ENCODE measurements at places on chromosomes 11 and 22.

DNA sequence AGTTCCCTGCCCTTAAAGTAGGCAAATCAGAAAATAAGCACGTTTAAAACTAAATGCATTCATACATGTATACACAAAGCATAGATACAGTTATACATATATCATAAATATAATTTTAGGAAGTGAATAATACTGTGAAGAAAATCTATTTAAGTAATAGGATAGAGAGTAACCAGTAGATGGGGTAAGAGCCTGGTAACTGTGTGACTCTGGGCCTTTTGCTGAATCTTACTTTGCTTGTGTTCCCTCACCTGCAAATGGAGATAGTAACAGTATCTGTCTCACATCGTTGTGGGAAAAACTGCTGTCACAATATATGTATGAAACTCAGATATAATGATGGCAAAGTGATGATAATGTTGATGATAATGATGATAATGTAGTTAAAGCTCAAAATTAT, 29.9 kb downstream of the MS4A2 start:
- DNase-seq, result no peak

DNA sequence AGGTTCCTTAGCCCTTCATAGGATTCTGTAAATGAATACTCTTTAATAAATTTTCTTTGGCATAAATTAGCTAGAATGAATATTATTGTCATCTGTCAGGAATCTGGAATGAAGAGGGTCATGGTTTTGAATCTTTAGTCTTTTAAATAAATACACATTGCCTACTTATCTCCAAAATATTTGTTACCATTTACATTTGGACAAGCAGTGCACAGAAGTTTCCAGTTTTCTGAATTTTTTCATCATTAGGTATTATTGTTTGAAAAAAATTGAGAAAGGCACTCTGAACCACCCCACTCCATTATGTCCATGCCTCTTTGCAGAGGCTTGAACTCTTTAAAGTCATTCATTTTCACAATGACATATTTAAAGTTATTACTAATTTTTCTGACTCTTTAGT, 549.0 kb upstream of the LUZP2 start:
- no peak for DNase-seq

DNA sequence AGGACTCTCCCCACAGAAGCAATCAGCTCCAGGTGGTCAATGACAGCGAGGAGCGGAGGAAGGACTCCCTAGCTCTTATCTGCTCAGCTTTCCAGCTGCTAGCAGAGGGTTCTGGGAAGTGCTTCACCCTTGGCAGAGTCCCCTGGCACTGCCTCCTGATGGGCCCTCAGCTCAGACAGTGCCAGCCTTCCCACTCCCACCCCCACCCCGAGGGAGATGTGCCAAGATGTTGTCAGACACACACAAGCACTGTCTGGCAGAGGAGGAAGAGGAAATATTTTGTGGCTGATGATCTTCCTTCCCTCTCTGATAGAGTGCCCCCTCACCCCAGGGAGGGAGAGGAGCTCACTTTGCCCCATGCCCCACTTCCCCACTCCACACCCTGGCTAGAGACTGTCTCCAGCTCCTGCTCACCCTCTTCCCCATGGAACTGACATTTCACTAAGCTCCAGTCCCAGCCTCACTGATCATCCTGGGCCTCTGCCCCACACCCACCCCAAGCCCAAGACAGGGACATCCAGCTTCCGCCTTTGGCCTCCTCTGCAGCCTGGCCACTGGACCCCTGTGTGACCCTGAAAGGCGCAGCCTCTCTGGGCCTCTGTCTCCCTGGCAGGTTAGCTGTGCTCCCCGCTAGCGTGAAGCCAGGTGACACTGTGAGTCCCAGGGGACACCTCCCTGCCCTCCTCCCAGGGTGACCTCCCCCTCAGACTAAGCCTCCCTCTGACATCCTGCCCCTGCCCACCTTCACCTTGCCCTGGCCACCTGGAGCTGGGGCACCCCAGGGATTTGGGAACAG, 44.5 kb downstream of the SLCO2B1 start:
- DNase-seq, result no peak

DNA sequence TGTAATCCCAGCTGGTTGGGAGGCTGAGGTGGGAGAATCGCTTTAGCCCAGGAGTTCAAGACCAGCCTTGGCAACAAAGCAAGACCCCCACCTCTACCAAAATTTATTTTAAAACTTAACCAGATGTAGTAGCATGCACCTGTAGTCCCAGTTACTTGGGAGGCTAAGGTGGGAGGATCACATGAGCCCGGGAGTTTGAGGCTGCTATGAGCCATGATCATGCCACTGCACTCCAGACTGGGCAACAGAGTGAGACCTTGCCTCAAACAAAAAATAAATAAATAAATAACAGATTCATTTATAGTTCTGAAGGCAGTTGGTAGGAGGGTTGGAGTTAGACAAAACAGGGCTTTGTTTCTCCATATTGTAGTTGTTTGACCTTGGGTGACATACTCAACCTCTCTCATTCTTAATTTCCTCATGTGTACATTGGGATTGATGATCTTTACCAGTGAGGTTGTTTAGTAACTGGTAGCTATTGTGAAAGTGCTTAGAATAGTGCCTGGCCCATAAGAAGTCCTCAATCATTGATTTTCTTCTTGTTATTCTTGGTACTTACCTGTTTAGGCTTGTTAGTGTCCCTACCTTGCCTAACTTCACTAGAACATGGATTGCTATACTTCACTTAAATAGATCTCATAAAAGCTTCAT, 79.1 kb downstream of the EMSY start:
- DNase-seq, result no peak

- peak; percentile 26 for DNase-seq
Measured at GRCh38 chr22:42269432-42270175, 849 bp downstream of the TCF20 start.

GRCh38 chr11:118609380-118610224, 2.2 kb downstream of the PHLDB1 start:
- DNase-seq, result no peak

GRCh38 chr11:15525582-15525981, 410.9 kb downstream of the INSC start:
- DNase-seq, result no peak

DNA sequence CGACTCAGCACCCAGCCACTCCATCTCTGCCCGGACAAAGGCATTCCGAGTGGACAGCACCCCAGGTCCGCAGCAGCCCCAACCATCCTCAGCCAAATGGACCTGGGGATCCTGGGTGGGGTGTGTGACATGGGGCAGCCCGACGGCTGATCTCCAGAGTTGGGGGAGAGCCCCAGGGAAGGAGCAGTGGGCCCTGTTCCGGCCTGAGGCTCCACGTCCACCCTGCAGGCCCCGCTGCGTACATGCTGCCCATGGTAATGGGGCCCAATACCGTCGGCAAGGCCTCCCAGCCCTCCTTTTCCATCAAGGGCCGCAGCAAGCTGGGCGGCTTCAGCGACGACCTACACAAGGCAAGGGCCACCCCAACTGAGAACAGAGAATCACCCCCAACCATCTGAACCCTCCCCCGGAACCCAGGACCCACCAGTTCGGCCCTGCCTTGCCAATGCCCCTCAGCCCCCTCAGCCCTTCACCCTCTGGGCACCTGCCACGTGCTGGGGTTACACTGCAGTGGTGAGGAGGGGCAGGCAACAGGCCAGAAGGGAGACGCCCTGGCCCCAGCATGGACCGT, 5.4 kb downstream of the SCGB1C1 start:
- no peak for DNase-seq

DNA sequence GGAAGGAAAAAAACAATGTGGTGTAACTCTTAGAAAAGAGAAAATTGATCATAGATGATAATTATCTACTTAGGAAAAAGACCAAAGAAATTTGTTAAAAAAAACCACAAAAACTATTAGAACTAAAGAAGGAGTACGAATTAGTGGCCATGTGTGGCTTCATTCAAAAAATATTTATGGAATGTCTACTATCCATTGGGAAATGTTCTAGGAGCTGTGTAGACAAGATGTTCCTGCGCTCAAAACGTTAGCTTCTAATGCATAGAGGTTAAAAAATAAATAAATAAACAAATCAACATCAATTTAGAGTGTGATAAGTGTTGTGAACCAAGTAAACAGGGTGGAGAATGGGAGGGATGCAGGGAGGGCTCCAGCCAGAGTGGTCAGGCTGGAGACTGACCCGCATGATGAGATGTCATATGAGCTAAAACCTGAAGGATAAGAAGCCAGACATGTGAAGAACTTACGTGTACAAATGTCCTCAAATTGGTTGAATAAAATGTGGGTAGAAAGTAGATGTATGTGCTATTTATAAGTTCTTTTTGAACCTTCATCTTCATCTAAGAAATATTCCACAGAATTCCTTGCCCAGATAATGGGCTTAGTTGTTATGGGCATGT, 4.3 kb upstream of the EXPH5 start:
- DNase-seq, result no peak

GRCh38 chr11:15775015-15775541, 581.3 kb downstream of the SOX6 start:
- no peak for DNase-seq

DNA sequence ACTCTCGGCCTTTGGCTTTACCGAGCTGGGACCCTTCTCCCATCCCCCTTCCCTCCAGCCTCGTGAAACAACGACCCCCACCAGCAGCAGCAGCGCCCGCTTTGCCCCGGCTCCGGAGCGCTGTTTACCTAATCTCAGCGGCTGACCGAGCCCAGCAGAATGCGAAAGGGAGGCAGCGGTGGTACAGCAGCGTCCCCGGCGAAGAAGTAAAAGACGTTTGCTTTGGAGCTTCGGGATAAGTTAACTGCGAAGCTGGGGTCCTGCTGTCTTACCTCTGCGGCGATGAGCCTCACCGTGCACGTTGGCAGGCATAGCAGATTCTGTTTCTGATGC, 2.0 kb upstream of the LARGE1 start:
- DNase-seq, result peak; percentile 45

- DNase-seq, result no peak
Measured at GRCh38 chr22:44167501-44167900, 13.2 kb upstream of the PARVG start.

DNA sequence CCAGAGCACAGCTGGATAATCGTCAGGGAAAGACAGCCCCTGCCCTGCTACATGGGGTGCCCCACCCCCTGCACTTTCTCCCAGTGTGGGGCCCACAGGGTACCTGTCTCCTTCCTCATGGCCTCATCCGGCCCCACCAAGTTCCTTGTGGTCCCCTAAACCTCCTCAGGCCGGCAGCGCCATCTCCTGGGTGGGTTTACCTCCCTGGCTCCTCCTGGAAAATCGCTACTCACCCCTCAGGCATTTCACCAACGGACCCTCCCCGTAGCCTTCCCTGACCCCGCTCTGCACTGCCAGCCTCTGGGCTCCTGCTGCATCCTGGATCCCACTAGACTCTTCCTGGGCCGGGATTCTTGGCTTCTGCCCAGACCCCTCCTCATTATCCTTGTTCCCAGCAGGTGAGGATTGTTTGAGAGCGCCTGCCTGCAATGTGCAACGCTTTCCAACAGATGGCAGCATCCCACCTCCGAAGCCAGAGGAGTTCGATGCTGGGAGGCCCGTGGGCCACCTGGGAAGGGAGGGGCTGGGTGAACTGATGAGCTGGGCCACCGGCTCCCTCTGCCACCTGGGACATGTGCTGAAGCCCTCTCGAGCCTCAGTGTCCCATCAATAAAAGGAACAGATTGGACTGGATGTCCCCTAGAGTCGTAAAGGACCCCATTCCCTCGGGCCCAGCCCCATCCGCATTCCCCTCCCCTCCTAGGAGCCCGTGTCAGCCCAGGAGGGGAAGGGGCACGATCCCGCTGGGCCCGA, 44.2 kb upstream of the TTLL12 start:
- peak; percentile 46 for DNase-seq

GRCh38 chr22:30675436-30675835, 7.8 kb upstream of the DUSP18 start:
- no peak for DNase-seq

- DNase-seq, result no peak
Measured at GRCh38 chr11:48096588-48097525, 116.5 kb downstream of the PTPRJ start.

GRCh38 chr22:44403166-44403565, 90.4 kb upstream of the SHISAL1 start:
- DNase-seq, result no peak

DNA sequence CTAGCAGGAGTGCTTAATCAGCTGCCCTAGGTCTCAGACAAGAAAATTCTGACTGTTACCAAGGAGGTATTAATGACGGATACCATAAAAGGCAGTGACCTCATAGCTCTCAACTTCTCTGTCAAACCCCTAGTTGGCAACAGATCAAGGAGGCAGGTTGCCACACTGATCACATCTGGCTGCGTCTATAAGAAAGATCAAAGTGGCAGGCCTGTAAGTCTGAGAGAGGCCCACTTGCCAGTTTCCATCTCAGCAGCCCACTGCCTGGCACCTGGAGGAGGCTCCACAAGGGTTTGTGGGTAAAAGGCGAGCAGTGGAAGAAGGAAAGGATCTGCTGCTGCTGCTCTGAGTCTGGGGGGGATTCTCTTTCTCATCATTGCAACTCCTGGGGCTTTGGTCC, 239.6 kb upstream of the MPPED2 start:
- no peak for DNase-seq

GRCh38 chr11:86068138-86068871, 579 bp downstream of the PICALM start:
- peak; percentile 86 for DNase-seq

DNA sequence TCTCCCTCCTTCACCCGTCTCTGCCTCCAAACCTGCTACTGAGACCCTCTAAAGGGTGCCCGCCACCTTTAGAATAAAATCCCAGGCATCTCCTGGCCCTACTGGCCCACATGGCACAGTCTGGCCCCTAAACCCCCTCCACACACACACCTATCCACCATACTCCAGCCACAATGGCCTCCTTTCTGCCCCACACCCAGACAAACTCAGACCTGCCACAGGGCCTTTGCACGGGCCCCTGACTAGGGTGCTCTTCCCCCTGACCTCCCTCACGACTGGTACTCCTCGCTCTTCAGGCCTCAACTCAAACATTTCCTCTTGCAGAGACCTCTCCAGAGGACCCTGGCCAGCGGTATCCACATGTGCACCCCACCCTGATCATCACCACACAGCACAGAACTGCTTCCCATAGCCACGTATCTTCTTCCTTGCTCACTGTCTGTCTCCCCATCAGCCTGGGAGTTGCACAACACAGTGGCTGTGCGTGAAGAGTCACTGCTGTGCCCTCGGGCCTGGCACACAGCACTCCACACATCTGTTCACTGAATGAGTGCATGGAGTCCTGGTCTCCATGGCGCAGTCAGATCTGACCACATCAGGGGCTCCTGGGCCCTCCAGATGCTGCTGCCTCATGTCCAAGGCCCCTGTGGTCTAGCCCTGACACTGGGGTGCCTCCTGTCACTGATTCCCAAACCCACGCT, 66.2 kb upstream of the TCF20 start:
- DNase-seq, result no peak

- no peak for DNase-seq
Measured at GRCh38 chr11:22879630-22880029, 19.4 kb upstream of the CCDC179 start.

DNA sequence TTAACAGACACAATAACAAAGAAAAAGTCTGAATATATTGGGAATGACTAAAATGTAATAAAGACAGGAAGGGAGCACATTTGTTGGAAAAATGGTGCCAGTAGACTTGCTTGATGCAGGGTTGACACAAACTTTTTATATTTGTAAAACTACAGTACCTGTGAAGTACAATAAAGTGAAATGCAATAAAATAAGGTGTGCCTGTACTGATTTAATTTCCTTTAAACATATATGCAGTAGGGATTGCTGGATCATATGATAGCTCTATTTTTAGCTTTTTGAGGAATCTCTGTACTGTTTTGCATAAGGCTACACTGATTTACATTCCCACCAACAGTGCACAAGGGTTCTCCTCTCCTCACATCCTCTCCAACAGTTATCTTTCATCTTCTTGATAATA, 12.3 kb upstream of the GLYATL2 start:
- no peak for DNase-seq

All from NCI-H526 (cell line).